GM20000 (cell line): ENCODE measurements at places on chromosomes 2 and 18.

DNA sequence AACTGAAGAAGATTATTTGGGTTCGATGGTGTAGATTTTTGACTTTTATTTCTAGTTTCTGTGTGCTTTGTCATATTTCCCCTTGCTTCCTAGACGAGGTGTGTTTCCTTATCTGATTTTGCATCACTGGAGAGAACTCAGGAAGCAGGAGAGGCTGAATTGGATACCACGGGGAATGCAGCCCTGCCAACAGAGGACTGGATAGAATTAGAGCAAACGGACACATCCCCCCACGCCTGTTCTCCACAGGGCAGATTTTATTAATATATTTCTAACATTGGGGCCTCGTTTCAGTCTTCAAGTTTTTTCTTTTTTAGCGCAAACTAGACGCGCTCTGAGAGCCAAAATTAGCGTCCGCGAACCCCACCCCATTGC, 678 bp upstream of the VAPA start:
- DNase-seq, result no peak

GRCh38 chr2:46377101-46377581, 79.9 kb downstream of the EPAS1 start:
- no peak for DNase-seq

GRCh38 chr2:201568217-201568820, 75.0 kb downstream of the TMEM237 start:
- DNase-seq, result no peak

- peak; percentile 71 for DNase-seq
These were observed 2.4 kb downstream of the CTIF start for GRCh38 chr18:48541026-48541746.

- DNase-seq, result peak; percentile 28
These were observed 693 bp upstream of the LRP2 start for GRCh38 chr2:169362894-169363559.

DNA sequence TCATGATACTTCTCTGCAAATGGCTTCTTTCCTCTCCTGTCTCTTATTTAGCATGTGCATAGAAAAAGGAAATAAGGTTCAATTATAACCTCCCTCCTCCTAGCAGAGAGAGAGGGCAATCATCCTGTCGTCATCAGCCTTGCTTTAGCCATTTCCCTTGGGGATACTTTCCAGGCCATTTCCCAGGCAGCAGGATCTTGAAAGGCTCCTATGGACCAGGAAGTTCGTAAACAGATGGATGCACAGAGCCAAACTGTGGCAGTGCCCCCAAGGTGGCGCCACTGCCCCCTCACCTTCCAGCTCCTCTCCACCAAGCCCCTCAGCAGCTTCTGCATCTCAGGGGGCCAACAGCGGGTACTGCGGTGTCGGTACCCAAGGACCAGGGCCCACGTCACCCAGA, 157.4 kb downstream of the DTNA start:
- DNase-seq, result no peak

DNA sequence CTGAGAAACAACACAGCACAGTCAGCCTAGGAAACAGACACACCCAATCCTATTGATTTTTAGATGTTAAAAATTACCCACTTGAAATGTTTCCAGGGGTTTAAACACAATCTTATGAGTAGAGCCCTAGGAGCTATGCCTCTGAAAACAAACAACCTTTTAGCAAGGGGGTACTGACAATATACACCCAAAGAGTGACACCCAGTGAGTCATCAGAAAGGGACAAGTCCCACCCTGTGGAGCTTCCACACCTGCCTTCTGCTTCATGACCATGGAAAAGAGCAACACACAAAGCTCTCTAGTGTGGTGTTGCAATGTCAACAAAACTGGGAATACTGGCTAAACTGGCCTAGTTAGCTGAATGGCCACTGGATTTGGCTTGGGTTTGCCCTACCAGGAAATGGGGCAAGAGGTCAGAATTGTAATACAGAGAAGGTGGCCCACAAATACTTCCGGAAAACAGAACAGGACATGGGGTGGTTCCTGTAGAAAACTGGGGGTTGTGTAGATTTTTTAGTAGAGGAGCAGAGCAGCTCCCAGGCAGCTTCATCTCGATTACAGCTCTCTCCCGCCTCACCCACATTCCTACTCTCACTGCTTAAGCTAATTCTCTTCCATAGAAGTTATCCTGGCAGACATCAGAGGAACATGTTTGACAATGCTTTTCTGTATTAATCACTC, 98.2 kb downstream of the GAREM1 start:
- DNase-seq, result no peak

- no peak for DNase-seq
These were observed 83.5 kb upstream of the CPO start for GRCh38 chr2:206855585-206856433.

GRCh38 chr18:8828300-8828699, 122.9 kb downstream of the MTCL1 start:
- DNase-seq, result no peak

DNA sequence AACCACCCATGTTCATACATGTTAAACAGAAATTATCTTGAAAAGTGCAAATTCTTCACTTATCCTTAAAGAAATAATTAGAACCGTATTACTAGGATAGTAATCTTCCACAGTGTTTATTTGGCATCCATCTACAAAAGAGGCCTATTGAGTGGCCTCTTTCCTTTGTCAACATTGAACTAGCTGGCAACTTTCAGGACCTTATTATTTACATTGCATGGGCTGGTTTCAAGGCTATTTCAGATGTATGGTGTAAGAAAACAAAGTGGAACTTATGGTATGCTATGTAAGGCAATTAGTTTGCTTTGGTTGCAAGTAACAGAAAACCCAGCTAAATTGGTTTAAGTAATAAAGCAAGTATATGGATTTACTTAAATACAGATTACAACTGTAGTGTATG, 324.6 kb downstream of the RBM43 start:
- DNase-seq, result no peak

DNA sequence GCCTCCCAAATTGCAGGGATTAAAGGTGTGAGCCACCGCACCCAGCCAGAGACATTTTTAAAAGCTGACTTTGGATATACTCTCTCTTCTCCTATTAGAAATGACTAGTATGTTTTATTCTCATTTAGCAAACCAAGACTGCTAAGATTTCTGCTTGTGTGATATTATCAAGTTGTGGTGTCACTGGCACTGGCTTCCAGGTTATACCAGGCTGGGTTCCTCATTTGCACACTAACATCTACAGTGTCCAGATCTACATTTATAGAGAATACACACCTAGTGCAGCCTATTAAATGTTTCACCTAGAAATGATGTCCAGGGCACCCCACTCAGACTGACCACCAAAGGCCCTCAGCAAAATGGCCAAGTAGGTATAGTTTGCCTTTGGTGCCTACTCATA, 265.3 kb upstream of the STON1 start:
- no peak for DNase-seq

DNA sequence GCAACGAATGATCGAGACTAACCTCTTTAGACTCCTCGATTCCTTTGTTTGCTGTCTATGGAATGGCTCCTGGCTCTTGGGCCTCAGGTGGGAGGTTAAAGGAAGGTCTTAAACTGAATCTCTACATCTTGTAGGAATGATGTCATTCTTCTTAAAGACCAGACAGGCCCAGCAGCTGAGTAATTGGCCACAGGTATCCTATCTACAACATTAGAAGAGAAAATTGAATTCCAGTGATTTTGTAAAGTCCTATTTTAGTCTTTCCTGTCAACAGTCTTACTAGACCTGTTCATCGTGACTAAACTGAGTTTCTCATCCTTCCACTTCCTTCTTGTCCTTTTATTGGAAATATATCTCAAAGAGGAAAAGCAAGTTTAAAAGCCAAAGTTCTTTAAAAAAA, 274.8 kb downstream of the ALPK2 start:
- DNase-seq, result no peak

DNA sequence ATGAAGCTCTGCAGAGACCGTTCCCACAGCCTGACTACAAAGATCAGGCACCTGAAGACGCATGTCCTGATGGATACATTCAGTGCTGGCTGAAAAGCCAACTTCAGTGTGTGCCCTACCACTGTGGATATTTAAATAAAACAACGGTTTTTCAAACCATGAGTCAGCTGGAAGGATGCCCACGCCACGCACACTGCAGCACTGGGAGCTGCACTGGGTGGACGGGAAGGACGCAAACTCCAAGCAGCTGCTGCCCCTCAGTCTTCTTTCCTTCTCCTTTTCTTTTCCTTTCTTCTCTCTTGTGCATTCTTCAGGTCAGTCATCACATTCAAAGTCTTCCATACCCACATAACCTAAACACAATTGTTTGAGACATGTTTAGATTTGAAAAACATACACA, 7.9 kb downstream of the TMEM18 start:
- DNase-seq, result no peak

- DNase-seq, result no peak
These were observed 197.4 kb downstream of the VAPA start for GRCh38 chr18:10111191-10111590.

DNA sequence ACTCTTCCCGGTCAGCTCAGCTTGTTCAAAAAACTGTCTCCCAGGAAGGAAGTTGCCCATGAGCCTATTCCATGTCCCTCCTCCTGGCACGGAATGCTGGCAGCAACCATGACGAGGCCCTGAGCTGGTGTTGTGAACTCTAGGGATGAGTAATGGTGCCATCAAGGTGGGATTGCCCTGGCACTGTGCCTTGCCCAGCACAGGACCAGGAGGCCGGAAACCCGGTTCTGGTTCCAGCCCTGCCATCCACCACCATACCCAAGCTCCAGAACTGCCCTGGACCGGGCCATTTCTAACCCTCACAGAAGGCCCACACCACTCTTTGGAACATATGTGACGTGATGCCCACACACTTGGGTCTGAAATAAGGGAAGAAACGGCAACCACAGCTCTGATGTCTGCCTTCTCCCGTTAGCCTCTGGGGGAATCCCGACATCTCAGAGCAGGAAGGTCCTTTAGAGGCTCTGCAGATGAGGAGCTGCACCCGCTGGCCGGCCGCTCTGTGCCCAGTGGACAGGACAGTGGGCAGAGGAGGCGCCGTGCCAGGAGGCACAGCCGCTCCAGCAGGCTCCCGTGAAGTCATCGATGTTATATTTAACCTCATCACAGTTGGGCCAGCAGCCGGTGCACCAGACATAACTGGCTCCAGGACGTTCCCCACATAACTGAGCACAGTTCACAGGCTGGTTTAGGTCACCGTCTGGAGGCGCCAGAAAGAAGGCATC, 462.1 kb upstream of the ID2 start:
- DNase-seq, result no peak

GRCh38 chr2:218218268-218219185, 1.5 kb downstream of the ARPC2 start:
- DNase-seq, result peak; percentile 75

DNA sequence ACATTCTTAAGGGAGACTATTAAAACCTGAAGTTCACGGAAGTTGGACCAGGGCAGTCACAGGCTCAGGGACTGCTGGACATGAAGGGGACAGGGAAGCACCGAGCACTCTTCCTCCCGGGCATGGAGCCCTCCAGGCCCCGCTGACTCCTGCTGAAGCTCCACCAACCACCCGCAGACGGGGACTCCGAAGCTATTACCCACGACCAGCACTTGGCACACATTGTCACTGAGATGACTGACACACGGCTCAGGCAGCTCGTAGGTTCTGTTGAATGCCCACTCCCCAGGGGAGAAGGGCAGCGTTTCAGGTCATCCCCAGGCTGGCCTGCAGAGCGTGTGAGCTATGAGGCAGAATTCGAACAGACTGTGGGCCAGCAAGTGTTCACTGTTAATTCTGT, 234.8 kb downstream of the NDUFA10 start:
- no peak for DNase-seq

DNA sequence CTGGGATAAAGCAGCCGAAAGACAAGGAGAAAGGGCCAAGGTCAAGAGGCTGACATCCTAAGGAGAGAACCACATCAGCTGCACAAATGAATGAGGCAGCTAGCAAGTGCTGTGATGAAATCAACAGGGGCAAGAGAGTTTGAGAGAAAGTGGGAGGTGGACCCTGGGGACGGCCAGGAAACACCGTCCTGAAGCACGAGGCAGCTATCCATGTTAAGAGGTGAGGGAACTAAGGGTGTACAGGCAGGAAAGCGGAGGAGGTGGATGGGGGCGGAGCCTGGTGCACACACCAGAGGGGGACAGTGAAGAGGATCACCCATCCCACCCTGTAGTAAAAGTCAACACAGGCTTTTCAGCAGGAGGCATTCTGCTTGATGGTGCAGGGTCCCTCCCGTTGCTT, 52.4 kb downstream of the HDLBP start:
- no peak for DNase-seq

- DNase-seq, result no peak
These were observed 232.9 kb upstream of the ID2 start for GRCh38 chr2:8448824-8449556.

DNA sequence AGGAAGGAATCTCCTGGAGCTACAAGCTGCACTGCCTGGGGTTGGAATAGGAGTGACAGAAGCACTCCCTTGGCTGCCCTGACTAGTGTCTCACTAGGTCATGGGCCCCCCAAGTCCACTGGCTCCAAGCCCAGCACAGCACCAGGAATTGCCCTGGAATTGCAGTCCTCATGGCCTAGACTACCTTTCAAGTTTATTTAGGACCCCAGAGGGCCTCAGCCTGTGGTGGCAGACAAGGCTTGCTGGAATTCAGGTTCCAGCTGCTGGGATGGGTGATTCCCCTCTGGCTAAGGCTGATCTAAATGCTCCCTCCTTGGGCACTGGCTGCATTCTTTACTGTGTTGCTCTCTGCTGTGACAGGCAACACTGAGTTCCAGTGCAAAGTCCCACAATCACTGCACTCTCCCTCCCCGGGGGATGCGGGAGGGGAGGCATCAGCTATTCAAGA, 14.0 kb downstream of the STRADB start:
- no peak for DNase-seq

GRCh38 chr18:63158676-63159291, 160.8 kb downstream of the BCL2 start:
- DNase-seq, result no peak

DNA sequence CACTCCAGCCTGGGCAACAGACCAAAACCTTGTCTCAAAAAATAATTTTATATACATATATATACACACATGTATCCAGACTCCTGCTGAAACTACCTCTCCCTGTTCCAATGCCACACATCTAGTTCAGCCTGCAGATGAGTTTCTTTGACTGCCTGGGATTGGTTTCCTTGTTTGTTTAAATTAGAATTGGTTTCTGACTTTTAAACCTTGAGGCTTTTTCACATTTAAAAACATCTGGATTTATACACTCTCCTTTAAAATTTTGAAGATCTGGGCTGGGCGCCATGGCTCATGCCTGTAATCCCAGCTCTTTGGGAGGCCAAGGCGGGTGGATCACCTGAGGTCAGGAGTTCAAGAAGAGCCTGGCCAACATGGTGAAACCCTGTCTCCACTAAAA, 21.8 kb upstream of the CXCR1 start:
- no peak for DNase-seq

DNA sequence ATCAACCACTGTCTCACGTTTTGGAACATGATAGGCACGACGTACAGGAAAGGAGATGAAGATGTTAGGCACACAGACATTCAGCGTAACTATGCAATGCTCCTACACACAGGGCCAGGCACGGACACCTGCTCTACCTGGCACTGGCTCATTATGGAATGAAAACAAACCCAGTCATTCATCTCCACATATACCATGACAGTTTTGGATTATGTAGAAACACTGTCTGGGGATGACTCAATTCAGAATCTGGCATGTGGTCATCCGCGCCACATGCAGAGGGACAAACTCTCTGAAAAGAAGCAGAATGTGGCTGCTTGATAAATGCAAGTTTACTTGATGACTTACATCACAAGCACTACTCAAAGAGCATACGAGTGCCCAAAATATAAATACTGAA, 29.5 kb upstream of the NFU1 start:
- DNase-seq, result no peak
